Placental epithelial cell (primary cell): ENCODE measurements at places on chromosomes 6 and 20. TPM values are rescaled to one million over a fixed set of nuclear protein-coding genes. Genes with fewer than 3 reads are reported as not detected.

The REM1 gene
- not detected in 2 replicates for total RNA-seq

The CTSA gene
- total RNA-seq = 38.4 and 66.0 TPM in 2 replicates

The TCF21 gene
- total RNA-seq = not detected in 2 replicates

The FHL5 gene
- not detected in 2 replicates for total RNA-seq

The DOK5 gene
- 0.43 and 3.1 TPM in 2 replicates for total RNA-seq

The PKIB gene
- 1.4 and 2.4 TPM in 2 replicates for total RNA-seq

The ME1 gene
- 9.0 and 26.7 TPM in 2 replicates for total RNA-seq

The KCNQ5 gene
- 0.43 and 5.9 TPM in 2 replicates for total RNA-seq

The ADGB gene
- total RNA-seq = 0.39 TPM in 1 of 2 replicates, not detected in the other

The PDSS2 gene
- 6.7 and 11.8 TPM in 2 replicates for total RNA-seq

The ID1 gene
- total RNA-seq = 2.3 and 2.4 TPM in 2 replicates

The ZNF391 gene
- 1.5 and 2.7 TPM in 2 replicates for total RNA-seq

The RWDD2A gene
- total RNA-seq = 1.2 TPM in 2 replicates

The CCN2 gene
- total RNA-seq = 14.5 and 59.9 TPM in 2 replicates

The ADGRF5 gene
- 6.7 and 13.7 TPM in 2 replicates for total RNA-seq

The SHLD1 gene
- total RNA-seq = 0.54 and 1.6 TPM in 2 replicates

The PIGT gene
- total RNA-seq = 55.4 and 59.3 TPM in 2 replicates

The WFDC2 gene
- total RNA-seq = 12.9 and 31.8 TPM in 2 replicates

The CDKN1A gene
- 183 and 340 TPM in 2 replicates for total RNA-seq

The MMUT gene
- 8.6 and 11.9 TPM in 2 replicates for total RNA-seq

The AVP gene
- total RNA-seq = not detected in 2 replicates

The MICAL1 gene
- total RNA-seq = 45.3 and 52.2 TPM in 2 replicates

The LIN28B gene
- under 0.01 TPM in 2 replicates for total RNA-seq

The STMND1 gene
- not detected in 2 replicates for total RNA-seq

The MAK gene
- under 0.01 TPM in 1 of 2 replicates, not detected in the other for total RNA-seq

The PHF10 gene
- total RNA-seq = 15.8 and 16.9 TPM in 2 replicates

The TMC2 gene
- total RNA-seq = not detected in 2 replicates

The AGER gene
- 5.7 and 5.9 TPM in 2 replicates for total RNA-seq
